ENCODE measurements at places on chromosomes 5 and 9.

DNA sequence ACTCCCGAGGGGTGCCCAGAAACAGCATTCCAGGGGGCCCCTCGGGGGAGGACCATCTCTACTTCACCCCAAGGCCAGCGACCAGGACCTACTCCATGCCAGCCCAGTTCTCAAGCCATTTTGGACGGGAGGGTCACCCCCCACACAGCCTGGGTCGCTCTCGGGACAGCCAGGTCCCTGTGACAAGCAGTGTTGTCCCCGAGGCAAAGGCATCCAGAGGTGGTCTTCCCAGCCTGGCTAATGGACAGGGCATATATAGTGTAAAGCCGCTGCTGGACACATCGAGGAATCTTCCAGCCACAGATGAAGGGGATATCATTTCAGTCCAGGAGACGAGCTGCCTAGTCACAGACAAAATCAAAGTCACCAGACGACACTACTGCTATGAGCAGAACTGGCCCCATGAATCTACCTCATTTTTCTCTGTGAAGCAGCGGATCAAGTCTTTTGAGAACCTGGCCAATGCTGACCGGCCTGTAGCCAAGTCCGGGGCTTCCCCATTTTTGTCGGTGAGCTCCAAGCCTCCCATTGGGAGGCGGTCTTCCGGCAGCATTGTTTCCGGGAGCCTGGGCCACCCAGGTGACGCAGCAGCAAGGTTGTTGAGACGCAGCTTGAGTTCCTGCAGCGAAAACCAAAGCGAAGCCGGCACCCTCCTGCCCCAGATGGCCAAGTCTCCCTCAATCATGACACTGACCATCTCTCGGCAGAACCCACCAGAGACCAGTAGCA lies 83.9 kb downstream of the GOLPH3 start:
- H3K4me1 ChIP-seq: peaks cover 5% of the 10 kb centered on the region
- H3K27me3 ChIP-seq: no peaks in the 10 kb centered on the region
- no peaks in the 10 kb centered on the region for H3K36me3 ChIP-seq
- no peak overlapping the region for H3K27ac ChIP-seq

GRCh38 chr9:137095664-137096517 lies 9.1 kb downstream of the MAN1B1 start:
- peak overlapping the region; percentile 96 for H3K27ac ChIP-seq
- no peaks in the 10 kb centered on the region for H3K27me3 ChIP-seq
- peak overlapping the region; percentile 85 for H3K4me3 ChIP-seq
- DNase-seq: peak; percentile 87

GRCh38 chr5:168916266-168916665 lies 337.1 kb upstream of the PANK3 start:
- DNase-seq: no peak
- H3K4me3 ChIP-seq: no peak overlapping the region
- H3K4me1 ChIP-seq: no peaks in the 10 kb centered on the region
- H3K27ac ChIP-seq: no peak overlapping the region
- no peaks in the 10 kb centered on the region for H3K36me3 ChIP-seq

GRCh38 chr5:42951293-42951840 lies 88.8 kb downstream of the ANXA2R start:
- peak; percentile 81 for DNase-seq
- peaks cover 20% of the 10 kb centered on the region for H3K4me1 ChIP-seq
- H3K36me3 ChIP-seq: peaks cover 15% of the 10 kb centered on the region
- peak overlapping the region; percentile 100 for H3K27ac ChIP-seq
- peak overlapping the region; percentile 96 for H3K4me3 ChIP-seq

GRCh38 chr5:131381777-131382176 lies 117.9 kb downstream of the CDC42SE2 start:
- no peak for DNase-seq
- H3K4me3 ChIP-seq: peak overlapping the region; percentile 54
- H3K27ac ChIP-seq: peak overlapping the region; percentile 88
- H3K27me3 ChIP-seq: no peaks in the 10 kb centered on the region

- H3K27ac ChIP-seq: no peak overlapping the region
- no peaks in the 10 kb centered on the region for H3K36me3 ChIP-seq
- H3K27me3 ChIP-seq: peaks cover under 1% of the 10 kb centered on the region
- H3K4me1 ChIP-seq: no peaks in the 10 kb centered on the region
- H3K4me3 ChIP-seq: no peak overlapping the region
- DNase-seq: no peak
These were observed 79.9 kb upstream of the SLC1A3 start for GRCh38 chr5:36526537-36526936.

- no peak overlapping the region for H3K27ac ChIP-seq
- no peak for DNase-seq
- H3K4me3 ChIP-seq: no peak overlapping the region
- peaks cover 15% of the 10 kb centered on the region for H3K4me1 ChIP-seq
- H3K27me3 ChIP-seq: peaks cover 29% of the 10 kb centered on the region
These were observed 55.5 kb downstream of the TMOD1 start for GRCh38 chr9:97556721-97557605.

DNA sequence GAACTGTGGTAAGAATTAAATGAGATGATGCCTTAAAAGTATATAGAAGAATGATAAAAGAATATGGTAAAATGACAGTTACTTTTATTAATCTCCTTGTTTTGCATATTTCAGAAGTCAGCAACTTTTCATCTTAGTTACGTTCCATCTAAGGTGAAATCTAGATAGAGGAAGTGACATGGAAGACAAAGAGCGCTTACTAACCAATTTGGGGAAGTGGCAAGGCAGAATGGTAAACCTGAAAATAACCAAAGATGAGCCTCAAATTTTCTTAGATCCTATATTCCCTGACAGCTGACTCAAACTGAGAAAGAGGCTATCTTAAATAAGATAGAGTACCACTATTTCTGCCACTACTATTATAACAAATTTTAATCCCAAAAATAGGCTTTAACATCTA lies 52.5 kb downstream of the FGF10 start:
- no peaks in the 10 kb centered on the region for H3K27me3 ChIP-seq
- no peak overlapping the region for H3K4me3 ChIP-seq
- DNase-seq: no peak
- no peaks in the 10 kb centered on the region for H3K4me1 ChIP-seq
- no peak overlapping the region for H3K27ac ChIP-seq

- H3K4me3 ChIP-seq: peak overlapping the region; percentile 84
- peak overlapping the region; percentile 97 for H3K27ac ChIP-seq
- DNase-seq: no peak
- H3K27me3 ChIP-seq: no peaks in the 10 kb centered on the region
- H3K4me1 ChIP-seq: peaks cover 76% of the 10 kb centered on the region
These were observed 23.6 kb upstream of the TNFAIP8 start for GRCh38 chr5:119332208-119332607.

- no peaks in the 10 kb centered on the region for H3K4me1 ChIP-seq
- no peak overlapping the region for H3K27ac ChIP-seq
- H3K4me3 ChIP-seq: no peak overlapping the region
- H3K27me3 ChIP-seq: peaks cover 8% of the 10 kb centered on the region
- H3K36me3 ChIP-seq: no peaks in the 10 kb centered on the region
These were observed 60.7 kb downstream of the SLC24A2 start for GRCh38 chr9:19728101-19728500.

DNA sequence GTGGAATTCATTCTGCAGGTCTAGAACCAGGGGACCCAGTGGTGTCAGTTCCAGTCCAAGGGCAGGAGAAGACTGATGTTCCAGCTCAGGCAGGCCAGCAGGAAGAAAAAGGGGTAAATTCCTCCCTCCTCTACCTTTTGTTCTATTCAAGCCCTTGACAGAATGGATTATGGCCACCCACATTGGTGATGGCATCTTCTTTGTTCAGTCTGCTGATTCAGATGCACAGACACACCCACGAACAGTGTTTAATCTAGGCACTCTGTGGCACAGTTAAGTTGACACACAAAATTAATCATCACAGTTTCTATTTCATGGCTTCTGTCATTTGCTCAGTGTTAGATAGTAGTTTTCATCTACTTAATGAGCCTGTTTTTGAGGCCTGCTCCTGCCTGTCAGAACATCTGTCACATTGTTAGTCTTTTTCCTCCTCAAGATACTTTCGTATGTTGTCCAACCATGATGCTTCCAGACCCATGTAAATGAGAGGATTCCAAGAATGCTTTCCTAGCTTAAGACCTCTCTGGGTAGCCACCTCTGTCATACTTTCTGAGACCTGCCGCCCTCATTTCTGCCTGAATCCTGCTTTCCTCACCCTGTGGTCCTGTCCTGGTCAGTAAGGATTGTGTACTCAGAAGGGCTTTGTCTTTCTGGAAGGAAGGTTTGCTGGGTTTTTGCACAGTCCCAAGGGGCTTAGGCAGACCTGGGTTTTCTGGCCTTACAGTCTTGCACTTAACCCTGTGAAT lies 72.5 kb downstream of the SPIN1 start:
- no peak for DNase-seq
- no peaks in the 10 kb centered on the region for H3K27me3 ChIP-seq
- H3K4me1 ChIP-seq: peaks cover 5% of the 10 kb centered on the region

DNA sequence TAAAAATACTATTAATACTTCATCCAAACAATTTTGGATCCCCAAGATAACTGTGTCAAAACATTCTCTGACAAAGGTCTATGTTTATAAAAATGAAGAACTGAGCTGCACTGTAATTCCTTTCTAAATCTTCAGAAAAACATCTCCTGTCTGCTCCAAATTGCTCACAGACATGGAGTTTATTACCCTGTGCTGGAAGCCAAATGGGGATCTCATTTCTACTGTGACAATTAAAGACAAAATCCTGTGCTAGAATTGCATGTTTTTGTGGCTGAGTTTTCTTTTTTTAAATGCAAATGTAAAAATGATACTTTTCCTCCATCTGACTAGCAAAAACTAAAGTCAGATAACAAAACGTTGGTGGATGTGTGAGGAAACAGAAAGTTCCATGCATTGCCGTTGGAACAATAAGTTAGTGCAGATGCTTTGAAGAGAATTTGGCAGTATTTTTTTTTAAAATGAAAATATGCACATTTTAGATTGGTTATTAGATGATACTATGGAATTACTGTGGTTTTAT lies 93.5 kb downstream of the GNA14 start:
- no peaks in the 10 kb centered on the region for H3K4me1 ChIP-seq
- peaks cover 8% of the 10 kb centered on the region for H3K27me3 ChIP-seq
- no peaks in the 10 kb centered on the region for H3K36me3 ChIP-seq
- H3K27ac ChIP-seq: no peak overlapping the region
- no peak for DNase-seq
- no peak overlapping the region for H3K4me3 ChIP-seq

GRCh38 chr9:88355166-88355565 lies 33.1 kb upstream of the SPIN1 start:
- H3K36me3 ChIP-seq: peaks cover 12% of the 10 kb centered on the region
- peaks cover 2% of the 10 kb centered on the region for H3K27me3 ChIP-seq
- H3K27ac ChIP-seq: no peak overlapping the region
- no peak overlapping the region for H3K4me3 ChIP-seq

GRCh38 chr9:19163631-19164030 lies 36.3 kb upstream of the PLIN2 start:
- H3K27ac ChIP-seq: peak overlapping the region; percentile 48
- H3K27me3 ChIP-seq: no peaks in the 10 kb centered on the region
- DNase-seq: no peak
- peaks cover 18% of the 10 kb centered on the region for H3K4me1 ChIP-seq
- H3K36me3 ChIP-seq: no peaks in the 10 kb centered on the region

- peaks cover 18% of the 10 kb centered on the region for H3K36me3 ChIP-seq
- peak; percentile 85 for DNase-seq
- H3K27me3 ChIP-seq: no peaks in the 10 kb centered on the region
- H3K27ac ChIP-seq: peak overlapping the region; percentile 97
- H3K4me1 ChIP-seq: peaks cover 28% of the 10 kb centered on the region
- H3K4me3 ChIP-seq: peak overlapping the region; percentile 95
These were observed 2.0 kb downstream of the ST8SIA4 start for GRCh38 chr5:100900796-100901781.

- H3K4me1 ChIP-seq: no peaks in the 10 kb centered on the region
- H3K4me3 ChIP-seq: no peak overlapping the region
These were observed 6.5 kb downstream of the FGFR4 start for GRCh38 chr5:177093082-177093712.

DNA sequence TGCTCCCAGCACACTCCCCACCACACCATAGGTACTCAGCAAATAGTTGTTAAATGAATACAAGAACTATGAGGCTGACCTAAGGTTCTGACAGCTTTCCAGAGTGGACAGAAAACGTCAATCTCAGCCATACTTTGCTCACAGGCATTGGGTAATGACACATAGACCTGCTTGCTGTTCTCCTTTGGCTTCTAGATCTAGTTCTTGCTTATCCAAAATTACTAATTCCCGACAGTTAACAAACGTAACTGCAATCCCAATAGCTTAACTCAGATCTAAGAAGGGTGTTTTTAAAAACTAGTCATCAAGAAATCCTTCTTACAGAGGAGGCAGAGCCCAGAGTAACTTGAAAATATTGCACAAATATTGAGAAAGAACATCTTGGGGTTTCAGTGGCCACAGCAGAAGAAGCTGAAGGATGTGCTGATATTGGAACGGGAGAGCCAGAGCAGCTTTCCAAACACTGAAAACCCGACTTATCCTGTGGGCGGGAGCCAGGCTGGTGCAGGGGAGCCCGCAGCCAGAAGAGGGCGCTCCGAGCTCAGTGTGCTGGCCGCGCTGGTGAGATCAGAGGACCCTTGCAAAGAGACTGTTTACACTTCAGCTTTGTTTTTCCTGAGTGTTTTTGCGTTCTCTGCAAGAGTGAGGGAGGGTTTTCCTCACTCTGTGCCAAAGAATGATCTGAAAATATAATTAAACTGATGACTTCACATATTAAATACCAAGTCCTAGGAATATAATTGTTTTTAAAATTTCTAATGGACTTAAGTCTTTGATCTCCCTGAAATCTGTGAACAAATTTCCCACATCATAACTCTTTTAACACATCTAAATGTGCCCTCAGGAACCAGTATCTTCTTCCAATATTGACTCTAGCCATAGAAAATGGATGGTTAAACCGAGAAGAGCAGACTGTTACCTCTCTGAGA lies 30.3 kb downstream of the FGF1 start:
- H3K4me3 ChIP-seq: no peak overlapping the region
- no peaks in the 10 kb centered on the region for H3K4me1 ChIP-seq
- peak; percentile 79 for DNase-seq
- H3K27ac ChIP-seq: no peak overlapping the region
- no peaks in the 10 kb centered on the region for H3K36me3 ChIP-seq

DNA sequence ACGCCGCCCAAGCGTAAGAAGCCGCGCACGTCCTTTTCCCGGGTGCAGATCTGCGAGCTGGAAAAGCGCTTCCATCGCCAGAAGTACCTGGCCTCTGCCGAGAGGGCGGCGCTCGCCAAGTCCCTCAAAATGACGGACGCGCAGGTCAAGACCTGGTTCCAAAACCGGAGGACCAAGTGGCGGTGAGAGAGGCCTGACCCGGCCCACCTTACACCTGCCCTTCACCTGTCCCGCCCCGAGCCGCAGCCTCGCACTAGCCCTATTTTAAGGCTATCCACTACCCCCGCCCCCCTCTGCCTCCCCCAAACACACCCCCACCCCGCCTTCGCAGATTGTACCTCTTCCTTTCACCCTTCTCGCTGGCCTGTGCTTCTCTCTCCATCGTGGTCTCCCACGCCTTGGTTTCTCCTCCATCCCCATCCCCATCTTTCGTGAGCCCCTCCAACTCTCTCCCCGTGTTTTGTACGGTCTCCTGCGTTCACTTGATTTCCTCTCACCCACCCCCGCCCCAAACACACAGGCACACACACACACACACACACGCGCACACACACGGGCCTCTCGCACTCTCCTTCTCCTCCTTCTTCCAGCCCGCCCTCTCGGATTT lies 1.3 kb downstream of the TLX3 start:
- peak overlapping the region; percentile 57 for H3K4me3 ChIP-seq
- H3K27ac ChIP-seq: peak overlapping the region; percentile 67
- DNase-seq: peak; percentile 55
- peaks cover 2% of the 10 kb centered on the region for H3K36me3 ChIP-seq

Data from activated naive CD8-positive, alpha-beta T cell treated with anti-CD3 and anti-CD28 coated beads, Interleukin-2, amount 10 ng/mL, durations not matched to agents 7 days and 5 days (primary cell).